ENCODE measurements at places on chromosomes 4 and X. TPM values are rescaled to one million over a fixed set of nuclear protein-coding genes. Genes with fewer than 3 reads are reported as not detected.
A peak's percentile ranks its signal among the peaks of the same experiment; 100 is the strongest.

The WNK3 gene
- 0.63 TPM for polyA plus RNA-seq

The SSX2 gene
- not detected for polyA plus RNA-seq

GRCh38 chr4:185378264-185378663 lies 17.5 kb downstream of the LRP2BP start:
- no peak for DNase-seq

The MTNR1A gene
- polyA plus RNA-seq: not detected

- DNase-seq: no peak
Measured at GRCh38 chrX:136146614-136147314, 569 bp upstream of the FHL1 start.

- DNase-seq: no peak
Measured at GRCh38 chrX:111169141-111169540, 73.2 kb downstream of the PAK3 start.

DNA sequence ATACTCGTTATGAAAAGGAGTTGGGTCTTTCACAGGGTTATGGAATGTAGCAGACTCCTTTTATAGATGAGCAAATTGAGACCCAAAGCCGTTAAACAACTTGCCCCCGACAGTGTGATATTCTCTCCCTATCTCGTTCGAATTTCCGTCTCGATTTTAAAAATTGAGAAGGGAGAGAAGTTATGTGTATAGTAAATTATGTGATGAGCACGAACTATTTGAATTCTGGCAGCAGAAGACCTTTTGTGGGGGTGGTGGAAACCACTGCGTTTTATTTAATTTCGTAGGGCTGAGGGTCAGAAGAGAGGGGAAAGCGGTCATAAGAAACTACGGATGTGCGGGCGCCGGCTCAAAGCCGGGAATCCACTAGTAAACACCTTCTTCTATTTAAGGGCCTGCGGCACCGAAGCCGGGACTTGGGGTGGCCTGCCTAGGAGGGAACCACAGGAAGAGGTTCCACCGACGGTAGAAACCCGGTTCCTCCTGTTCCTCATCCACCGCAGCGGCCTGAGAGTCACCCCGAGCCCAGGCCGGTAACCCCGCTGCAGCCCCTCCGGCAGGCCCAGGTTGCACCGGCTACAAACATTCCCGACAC lies 1.5 kb upstream of the DDX3X start:
- no peak for DNase-seq

DNA sequence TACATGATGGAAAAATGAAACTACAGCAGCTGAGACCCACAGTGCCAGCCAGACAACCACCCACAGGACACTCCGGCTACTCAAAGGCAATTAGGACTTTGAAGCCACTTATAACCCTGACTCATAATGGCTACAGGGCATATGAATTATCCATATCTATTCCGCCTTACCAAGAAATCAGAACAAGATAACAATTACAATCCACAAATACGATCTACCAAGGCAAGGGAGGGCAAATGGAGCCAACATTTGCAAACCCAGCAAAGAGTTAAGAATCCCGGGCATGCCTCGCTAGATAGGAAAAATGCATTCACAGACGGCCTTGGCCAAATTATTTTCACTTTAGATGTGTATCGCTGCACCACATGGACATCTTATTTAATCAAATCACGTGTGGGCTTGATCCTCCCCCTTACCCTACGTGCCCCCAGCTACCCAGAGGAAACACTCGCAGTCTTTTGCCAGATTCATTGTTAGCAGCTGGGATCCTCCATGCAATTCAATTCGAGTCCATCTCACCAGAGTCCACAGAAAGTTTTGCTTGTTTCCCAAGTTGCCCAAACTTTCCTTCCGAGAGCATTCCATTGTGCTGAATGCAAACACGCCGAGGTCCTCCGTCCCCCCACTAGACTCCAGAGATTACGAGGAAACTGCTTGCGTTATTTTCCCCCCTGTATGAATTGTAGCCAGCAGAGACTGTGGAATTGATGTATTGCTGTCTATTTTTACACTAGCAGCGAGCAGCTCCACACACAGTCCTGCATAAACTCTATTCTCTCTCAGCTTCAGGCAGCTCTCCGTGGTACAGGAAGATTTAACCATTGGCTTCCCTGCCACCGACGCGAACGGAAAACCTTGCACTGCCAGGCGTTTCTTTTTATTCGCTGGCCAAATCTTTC lies 1.2 kb downstream of the PPARGC1A start:
- peak; percentile 13 for DNase-seq

The HTN1 gene
- not detected for polyA plus RNA-seq

DNA sequence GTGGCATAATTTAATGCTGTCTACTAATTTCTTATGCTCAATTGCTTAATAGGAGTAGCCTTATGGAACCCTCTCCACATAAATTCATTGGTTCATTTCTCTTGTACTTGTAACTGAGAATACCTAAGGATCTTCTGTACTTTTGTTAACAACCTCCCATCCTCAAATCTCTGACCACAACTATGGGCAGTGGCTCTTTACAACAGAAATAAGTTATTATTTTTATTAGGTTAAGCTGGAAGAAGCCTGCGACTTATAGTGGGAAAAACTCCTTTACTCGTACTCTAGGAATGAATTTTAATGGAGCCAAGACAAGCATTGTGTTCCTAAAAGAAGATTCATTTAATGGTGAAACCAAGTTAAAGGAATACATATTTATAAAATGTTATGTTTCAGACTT lies 337.1 kb upstream of the CTSO start:
- no peak for DNase-seq

- no peak for DNase-seq
Measured at GRCh38 chr4:23113104-23113503, 420.4 kb downstream of the GBA3 start.

The SUPT20HL1 gene
- not detected for polyA plus RNA-seq

GRCh38 chr4:150268444-150268843 lies 190.2 kb downstream of the DCLK2 start:
- no peak for DNase-seq

DNA sequence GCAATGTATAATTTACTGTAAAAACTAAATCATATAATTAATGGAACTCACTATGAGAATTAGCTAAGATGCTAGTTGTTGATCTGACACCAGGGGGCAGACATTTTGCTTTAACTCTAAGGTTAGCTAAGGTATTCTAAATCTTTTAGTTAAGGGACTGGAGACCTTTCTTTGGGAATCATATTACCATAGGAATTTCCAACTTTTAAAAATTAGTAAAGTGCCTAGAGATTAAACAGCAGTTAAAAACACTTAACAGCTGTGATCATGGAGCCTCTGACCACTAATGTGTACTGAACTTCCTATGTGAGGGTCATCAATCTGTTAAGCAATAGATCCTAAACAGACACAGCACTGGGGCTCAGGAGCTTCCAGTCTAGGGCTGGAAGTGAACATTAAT lies 226.6 kb downstream of the NSUN7 start:
- peak; percentile 41 for DNase-seq

- no peak for DNase-seq
Measured at GRCh38 chr4:136637071-136637777, 895.1 kb downstream of the PCDH18 start.

The PLP1 gene
- 0.47 TPM for polyA plus RNA-seq

GRCh38 chrX:7420717-7421116 lies 272.8 kb upstream of the PUDP start:
- no peak for DNase-seq

The TMPRSS11A gene
- not detected for polyA plus RNA-seq

The BEX1 gene
- 0.66 TPM for polyA plus RNA-seq

DNA sequence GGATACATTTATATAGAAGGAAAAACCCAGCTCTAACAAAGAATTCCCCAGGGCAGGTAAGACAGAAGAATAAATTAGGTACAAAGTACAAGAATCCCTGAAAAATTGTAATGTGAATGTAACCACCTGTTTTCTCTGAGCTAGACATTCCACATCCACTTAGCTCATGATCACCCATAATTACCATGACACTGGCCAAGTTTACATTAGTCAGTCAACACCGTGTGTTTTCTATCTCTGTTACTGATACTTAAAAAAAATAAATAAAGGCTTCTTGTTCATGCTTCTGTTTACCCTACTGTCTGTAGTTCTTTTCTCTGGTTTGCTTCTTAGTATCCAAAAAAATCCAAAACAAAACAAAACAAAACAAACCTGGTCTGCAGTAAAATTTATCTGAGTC lies 66.0 kb downstream of the CBLL2 start:
- peak; percentile 37 for DNase-seq
